ENCODE measurements at places on chromosomes 12 and 14.

GRCh38 chr12:26193539-26193938, 1.8 kb upstream of the SSPN start:
- DNase-seq = no peak

GRCh38 chr12:43167691-43168090, 384.3 kb downstream of the ADAMTS20 start:
- no peak for DNase-seq

- DNase-seq = no peak
Observed at GRCh38 chr14:63362389-63362819, 43.7 kb upstream of the GPHB5 start.

DNA sequence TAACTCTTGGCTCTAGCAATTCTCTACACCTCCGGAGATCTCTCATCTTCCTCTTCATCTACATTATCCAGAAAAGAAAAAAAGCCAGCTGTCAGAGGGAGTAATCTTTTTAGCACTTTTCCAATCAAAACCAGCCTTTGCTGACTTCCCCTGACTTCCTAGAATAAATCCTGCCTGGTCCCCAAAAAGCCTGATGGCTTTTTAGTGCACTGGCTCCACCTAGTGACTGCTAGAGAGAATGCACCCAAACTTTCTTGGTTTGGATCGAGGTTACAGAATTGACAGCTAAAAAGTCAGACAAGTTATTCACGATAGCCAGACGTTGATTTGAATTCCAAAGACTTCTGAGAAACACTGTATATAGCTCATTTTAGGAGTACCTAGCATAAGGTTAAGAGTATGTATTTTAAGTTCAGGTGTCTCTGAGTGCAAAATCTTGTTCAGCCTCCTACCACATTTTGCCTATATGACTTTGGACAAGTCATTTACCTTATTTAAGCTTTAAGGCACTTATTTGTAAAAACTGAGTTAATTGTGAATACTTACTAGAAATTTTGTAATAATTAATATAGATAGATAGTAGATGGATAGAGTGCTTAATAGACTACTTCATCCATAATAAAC, 185.7 kb upstream of the GRIN2B start:
- DNase-seq = peak; percentile 7

DNA sequence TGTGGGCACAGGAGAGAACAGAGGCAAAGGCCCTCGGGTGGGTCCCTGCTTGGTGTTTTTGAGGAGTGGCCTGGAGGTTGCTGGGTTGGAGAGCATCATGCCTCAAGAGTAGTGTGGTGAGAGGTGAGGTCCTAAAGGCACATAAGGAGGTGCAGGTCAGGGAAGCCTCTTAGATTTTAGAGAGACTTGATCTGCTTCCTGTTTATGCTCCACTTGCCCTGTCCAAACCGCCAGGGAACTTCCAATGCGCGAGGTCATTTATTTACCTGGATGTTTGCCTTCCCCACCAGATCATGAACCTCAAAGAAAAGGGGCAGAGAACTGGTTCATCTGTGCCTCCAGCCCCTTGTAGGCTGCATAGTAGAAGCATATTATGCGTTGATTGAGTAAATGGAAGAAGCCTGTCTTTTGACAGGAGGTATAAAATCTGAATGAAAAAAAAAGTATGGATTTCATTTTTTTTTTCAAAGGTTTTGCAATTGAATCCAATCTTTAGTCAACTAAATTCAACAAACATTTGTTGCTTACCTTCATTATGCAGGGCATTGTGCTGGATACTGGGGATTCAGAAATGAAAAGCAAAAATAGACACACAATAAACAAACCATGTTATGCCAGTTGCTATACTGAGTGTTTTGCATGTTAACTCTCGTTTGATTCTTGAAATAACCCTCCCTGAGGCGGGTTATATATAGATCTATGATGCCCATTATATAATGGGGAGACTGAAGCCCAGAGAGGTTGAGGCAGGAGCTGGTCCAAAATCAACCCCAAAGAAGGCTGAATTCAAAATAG, 485.2 kb downstream of the VRK1 start:
- no peak for DNase-seq

DNA sequence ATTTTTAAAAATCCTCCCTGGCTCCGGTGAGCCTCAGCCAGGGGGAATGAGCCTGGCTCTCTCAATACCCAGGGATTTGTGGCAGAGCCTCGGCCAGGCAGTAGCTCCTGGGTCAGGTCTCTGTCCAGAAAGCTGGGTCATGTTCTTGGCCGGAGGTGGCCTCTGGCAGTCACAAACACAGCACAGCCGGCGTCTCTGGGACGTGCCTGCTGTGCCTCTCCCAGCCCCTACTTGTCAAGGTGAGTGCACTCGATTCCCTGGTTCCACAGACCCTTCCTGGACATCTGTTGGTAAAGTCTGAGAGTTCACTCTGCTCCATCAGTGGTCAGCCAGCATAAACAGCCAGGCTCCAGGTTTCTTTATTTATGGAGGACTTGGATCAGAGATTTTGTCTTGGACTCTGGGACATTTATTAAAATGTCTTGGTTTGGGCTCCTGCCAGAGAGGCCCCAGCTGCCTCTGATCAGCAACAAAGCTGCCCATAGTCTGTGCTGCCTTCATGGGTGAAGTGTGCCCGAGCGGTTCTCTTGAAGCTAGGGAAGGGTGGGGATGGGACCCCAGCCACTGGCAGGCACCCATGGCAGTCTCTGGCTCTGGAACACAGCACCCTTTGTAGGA, 56.7 kb downstream of the DGLUCY start:
- DNase-seq = no peak
